Stimulated activated naive CD4-positive, alpha-beta T cell (primary cell): ENCODE measurements at places on chromosomes 6 and 20.
A peak's percentile ranks its signal among the peaks of the same experiment; 100 is the strongest.

GRCh38 chr20:45229264-45230056 lies 8.3 kb downstream of the SEMG2 start:
- DNase-seq, result no peak

GRCh38 chr20:59701236-59701635 lies 96.9 kb downstream of the PHACTR3 start:
- DNase-seq, result no peak

GRCh38 chr6:12440981-12441380 lies 150.8 kb downstream of the EDN1 start:
- DNase-seq, result no peak

- DNase-seq, result no peak
These were observed 13.3 kb downstream of the GMPR start for GRCh38 chr6:16251706-16252105.

DNA sequence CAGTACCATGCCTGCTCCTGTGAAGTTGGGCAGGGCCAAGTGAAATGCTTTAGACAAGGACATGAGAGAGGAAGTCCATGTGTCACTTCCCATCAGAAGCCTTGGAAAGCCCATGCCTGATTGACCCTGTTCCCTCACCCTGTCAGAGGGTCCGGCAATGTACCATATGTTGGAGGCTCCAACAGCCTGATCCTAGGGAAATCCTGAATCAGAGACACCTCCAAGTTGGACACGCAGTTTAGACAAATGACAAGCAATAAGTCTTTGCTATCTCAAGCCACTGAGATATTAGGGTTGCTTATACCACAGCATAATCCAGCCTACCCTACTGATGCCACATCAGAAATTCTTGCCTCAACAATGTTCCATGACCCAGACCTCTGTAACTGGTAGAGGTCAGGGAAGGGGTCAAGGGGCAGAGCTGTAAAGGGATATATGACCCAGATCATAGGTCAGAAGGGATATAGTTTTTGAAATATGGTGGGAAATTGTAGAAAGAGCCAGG lies 174.8 kb downstream of the HACE1 start:
- no peak for DNase-seq

- no peak for DNase-seq
These were observed 8.2 kb downstream of the BACH2 start for GRCh38 chr6:90288404-90288803.

GRCh38 chr20:58645412-58645968 lies 5.6 kb upstream of the STX16 start:
- DNase-seq, result no peak

DNA sequence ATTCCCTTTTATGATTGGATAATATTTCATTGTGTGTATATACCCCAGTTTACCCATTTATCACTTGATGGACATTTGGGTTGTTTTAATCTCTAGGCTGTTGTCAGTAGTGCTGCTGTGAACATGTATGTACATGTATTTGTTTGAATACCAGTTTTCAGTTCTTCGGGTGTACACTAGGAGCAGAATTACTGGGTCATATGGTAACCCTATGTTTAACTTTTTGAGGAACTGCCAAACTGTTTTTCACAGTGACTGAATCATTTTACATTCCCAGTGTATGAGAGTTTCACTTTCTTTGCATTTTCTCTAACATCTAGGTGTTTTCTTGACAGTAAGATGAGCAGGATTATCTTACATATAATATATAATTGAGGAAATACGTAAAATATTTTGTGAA lies 44.7 kb upstream of the ADIG start:
- no peak for DNase-seq

DNA sequence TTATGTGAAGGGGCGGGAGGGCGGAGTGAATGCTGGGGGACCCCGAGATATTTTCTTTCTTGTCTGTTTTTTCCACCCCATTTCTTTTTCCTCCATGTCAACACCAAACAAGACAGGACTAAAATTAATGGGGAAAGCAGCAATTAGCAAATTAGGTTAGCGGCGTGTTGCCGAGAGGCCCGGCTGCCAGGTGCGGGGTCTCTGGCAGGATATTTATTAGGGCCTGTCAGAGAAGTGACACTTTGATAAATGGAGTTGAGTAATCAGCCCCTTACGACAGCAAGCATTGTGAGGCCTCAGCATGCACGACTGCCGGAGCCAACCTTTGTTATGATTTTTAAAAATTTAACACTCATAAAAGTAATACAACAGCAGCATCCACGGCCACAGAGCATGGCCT lies 193.8 kb downstream of the DHX35 start:
- no peak for DNase-seq

DNA sequence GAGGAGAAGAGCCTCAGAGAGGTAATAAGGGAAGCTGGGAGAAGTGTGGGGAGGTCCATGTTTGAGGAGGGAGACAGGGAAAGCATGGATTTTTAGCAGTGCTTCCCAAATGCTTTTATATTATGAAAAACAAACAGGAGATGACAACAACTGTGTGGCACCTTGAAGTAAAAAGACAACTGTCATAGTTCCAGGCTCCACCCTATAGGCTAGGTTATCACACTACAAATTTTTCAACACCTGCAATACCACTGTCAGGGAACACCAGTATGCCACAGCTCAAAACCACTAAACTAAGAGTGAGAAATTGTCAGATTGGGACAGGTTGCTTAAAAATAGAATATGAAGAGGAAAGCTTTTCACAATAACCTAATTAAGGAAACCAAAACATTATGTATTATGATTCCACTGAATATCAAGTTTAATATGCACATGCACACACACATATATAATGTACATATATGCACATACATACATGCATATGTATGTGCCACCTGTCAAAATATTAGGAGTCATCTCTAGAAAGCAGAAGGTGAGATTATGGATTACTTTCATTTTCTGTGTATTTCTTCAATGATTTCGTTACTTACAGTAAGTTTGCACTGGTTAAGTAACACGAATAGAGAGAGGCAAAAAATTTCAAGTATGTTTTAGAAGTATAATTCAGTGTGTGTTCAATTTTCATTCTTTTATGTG lies 261.2 kb downstream of the PTPRK start:
- DNase-seq, result peak; percentile 11

DNA sequence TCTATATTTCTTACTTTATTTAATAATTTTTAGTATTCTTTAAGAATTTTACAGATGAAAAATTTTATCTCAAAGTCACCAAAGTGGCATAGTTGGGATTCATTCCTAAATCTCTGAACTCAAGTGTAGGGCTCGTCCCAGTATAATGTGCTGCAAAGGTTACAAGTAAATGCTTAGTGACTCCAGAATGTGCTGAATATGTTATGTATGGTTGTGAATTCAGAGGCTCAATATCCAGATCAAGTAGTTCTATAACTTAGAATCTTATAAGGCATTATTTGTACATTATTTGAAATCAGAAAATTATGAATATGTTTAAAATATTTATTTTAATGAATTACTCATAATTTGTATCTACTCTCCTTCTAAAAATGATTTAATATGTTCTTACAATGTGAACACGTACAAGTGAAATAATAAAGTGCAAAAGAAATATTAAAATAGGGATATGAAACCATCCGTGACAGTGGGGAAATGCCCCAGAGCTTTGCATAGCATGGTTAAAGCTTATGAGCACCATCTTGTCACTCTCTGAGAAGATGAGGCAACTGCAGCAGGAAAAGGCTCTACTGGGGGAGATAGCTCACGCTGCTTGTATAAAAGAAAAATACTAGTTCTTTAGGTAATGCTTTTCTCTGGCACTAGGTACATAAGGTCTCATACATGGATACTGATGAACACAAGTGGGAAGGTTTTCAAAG lies 259.0 kb downstream of the FOXC1 start:
- DNase-seq, result no peak

DNA sequence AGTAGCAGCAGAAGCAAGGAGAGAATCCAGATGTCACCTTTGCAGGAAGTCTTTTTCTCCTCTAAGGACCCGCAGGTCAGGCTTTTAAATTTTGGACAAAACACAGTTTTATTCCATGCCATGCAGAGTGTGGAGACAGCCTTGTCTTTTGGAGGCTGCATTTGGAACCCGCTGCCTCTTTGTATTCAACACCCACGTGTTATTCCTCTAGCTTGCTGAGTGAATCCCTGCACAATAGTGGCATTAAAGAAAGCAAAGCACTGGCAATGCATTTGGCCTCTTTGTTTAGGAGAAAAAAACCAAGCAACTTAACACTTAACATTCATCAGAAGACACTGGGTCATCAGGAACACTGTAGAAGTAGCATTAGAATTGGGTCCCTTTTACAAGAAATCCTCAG lies 43.5 kb downstream of the TFAP2B start:
- DNase-seq, result no peak

DNA sequence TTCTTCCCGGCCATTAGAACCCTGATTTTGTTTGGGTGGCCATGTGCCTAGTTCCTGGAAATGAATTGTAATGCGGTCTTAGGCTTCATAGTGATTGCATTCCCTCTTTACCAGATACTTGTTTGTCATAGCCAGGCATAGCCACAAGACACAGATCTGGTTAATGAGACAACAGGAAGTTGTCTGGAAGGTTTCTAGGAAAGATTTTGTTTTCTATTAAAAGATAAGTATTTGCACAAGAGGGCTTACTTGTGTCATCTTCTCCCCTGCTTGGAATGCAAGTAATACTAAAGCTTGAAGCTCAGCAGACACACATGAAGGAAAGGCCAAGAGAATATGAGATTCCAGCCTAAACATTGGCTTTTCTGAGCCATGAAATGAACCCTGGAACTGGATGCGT lies 12.9 kb downstream of the FARS2 start:
- DNase-seq, result no peak

GRCh38 chr20:63956664-63957003 lies 418 bp upstream of the UCKL1 start:
- no peak for DNase-seq

- DNase-seq, result no peak
These were observed 79.1 kb upstream of the ZFP64 start for GRCh38 chr20:52270696-52271095.

GRCh38 chr6:109515781-109516409 lies 32.9 kb upstream of the ZBTB24 start:
- no peak for DNase-seq

DNA sequence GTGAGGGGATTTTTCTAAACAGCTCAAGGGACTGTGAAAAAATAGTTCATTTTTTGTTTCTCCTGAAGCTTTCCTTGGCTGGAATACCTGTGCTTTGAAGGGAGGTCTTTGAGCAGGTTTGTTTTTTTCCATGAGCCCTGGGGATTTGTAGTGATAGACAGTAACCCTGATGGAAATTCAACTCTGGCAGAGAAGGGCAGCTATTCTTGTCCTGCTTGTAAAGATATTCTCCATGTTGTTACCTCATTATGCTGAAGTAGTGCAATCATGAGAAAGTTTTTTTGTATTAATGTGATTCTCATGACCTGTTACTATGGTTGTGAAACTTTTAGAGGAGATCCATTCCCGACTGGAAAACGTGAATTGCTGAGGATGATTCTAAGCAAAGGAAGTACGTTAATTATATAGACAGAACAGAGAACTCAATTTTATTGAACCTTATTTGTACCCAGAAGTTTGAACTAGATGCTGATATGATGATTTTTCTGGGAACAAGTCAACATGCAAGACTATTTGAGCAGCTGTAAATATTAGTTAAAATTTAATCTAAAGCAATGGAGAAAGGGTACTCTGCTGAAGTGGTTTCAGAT lies 12.5 kb downstream of the UTRN start:
- DNase-seq, result no peak

- DNase-seq, result no peak
These were observed 1.3 kb downstream of the BPIFB1 start for GRCh38 chr20:33284284-33284683.

- DNase-seq, result no peak
These were observed 85.7 kb downstream of the NFATC2 start for GRCh38 chr20:51456511-51457509.

DNA sequence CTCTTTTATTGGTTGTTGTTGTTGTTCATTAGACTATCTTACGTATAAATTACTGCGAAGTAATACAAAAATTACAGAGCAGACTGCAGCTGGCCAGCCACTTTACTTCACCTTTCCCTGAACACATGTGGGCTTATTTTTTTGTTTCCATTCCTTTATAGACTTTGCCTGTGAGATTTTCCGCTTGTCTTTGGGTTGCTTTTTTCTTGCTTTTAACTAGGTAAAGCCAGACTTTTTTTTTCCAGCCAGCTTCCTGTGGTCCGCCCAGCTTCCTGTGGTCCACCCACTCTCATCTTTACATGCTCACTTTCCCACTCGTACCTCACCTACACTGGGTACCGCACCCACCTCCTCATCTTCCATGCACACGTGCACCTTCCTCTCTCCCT lies 79.0 kb downstream of the IPCEF1 start:
- DNase-seq, result no peak

- no peak for DNase-seq
These were observed 71.5 kb upstream of the LAMP5 start for GRCh38 chr20:9442858-9443257.

DNA sequence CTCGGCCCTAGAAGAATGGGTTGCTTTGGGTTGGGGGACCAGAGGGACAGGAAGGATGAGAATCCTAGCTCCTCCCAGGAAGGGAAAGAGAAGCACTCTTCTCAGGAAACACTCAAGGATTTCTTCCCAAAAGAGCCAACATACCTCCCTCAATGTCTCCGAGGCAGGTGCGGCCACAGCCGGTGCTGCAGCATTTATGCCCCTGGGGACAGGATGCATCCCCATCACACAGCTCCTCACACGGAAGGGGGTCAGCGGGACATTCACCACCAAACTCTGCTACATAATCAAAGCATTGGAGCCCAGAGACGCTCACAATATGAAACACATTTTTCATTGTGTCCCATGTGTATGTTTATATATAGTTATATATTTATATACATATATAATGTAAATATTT lies 14.8 kb downstream of the WFDC3 start:
- no peak for DNase-seq

DNA sequence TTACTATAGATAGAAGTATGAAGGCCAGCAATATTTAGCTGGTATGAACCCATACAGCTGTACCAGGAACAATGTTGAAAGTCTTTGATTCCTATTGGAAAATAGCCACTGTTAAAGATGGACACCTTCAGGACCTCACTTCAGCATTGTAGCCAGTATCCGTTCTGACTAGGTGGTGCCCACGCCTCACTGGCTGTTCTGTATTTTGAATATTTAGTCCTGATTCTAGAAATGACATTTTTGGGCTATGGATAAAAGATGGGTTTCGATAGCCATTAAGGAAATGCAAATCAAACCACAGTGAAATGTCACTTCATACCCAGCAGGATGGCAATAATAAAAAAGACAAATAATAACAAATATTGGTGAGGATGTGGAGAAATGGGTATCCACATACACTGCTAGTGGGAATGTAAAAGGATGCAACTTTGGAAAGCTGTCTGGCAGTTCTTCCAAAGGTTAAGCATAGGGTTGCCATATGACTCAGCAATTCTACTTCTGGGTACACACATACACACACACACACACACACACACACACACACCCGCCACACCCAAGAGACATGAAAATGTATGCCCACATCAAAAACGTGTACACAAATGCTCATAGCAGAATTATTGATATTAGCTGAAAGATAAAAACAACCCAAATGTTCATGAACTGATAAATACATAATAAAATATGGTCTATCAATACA lies 56.8 kb downstream of the UTRN start:
- DNase-seq, result no peak

GRCh38 chr20:50862546-50862945 lies 67.7 kb downstream of the BCAS4 start:
- no peak for DNase-seq
